ENCODE measurements at places on chromosomes 16 and 17.

GRCh38 chr16:8355675-8356074 is 234.6 kb downstream of the TMEM114 start:
- DNase-seq = no peak
- peaks cover 12% of the 10 kb centered on the region for H3K27me3 ChIP-seq
- H3K27ac ChIP-seq = no peak overlapping the region

GRCh38 chr17:73132085-73132492 is 32.7 kb upstream of the SSTR2 start:
- no peaks in the 10 kb centered on the region for H3K36me3 ChIP-seq
- peaks cover 33% of the 10 kb centered on the region for H3K4me1 ChIP-seq
- H3K27me3 ChIP-seq = no peaks in the 10 kb centered on the region
- H3K4me3 ChIP-seq = no peak overlapping the region

GRCh38 chr16:68378436-68379415 is 67.9 kb downstream of the PRMT7 start:
- DNase-seq = no peak
- no peaks in the 10 kb centered on the region for H3K27me3 ChIP-seq
- H3K4me3 ChIP-seq = no peak overlapping the region
- H3K4me1 ChIP-seq = peaks cover 8% of the 10 kb centered on the region
- H3K27ac ChIP-seq = no peak overlapping the region
- H3K36me3 ChIP-seq = no peaks in the 10 kb centered on the region

GRCh38 chr17:8776248-8776647 is 17.9 kb upstream of the SPDYE4 start:
- H3K4me1 ChIP-seq = peaks cover 5% of the 10 kb centered on the region
- H3K27me3 ChIP-seq = no peaks in the 10 kb centered on the region
- H3K36me3 ChIP-seq = no peaks in the 10 kb centered on the region
- no peak for DNase-seq
- H3K4me3 ChIP-seq = no peak overlapping the region

DNA sequence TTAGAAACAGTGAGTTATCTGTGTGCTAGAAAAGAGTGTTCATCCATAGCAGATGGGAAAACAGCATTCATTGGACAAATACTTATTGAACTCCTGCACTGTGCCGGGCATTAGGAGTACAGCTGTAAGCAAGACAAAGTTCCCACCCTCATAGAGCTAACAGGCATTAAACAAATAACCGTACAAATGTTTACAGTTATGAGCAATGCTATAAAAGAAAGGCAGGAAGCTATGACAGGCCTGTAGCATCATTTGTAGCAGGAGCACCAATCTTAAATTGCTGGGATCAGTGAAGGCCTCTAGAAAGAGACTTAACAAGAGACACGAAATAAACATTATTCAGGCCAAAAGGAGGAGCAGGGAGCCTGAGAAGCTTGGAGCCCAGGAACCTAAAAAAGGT is 15.6 kb downstream of the SDR42E1 start:
- H3K4me3 ChIP-seq = no peak overlapping the region
- H3K27me3 ChIP-seq = no peaks in the 10 kb centered on the region
- H3K36me3 ChIP-seq = no peaks in the 10 kb centered on the region
- no peak overlapping the region for H3K27ac ChIP-seq
- DNase-seq = no peak
- H3K4me1 ChIP-seq = peaks cover 29% of the 10 kb centered on the region

DNA sequence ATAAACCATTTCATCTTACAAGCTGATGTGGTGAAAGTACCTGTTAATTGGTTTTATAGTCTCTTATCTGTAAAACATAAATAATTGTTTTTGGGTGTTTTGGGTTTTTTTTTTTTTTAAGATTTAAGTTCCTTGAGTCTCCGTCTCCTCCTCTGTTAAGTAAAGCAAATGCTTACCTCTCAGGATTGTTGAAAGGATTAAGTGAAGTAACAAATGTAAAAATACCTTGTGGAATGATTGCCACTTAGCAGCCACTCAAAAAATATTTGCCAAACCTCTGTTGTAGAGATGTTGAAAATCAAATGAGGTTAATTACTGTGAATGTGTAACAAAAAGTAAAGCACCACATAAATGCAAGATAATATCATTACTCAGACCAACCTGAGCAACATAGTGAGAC is 19.2 kb downstream of the LIMD2 start:
- H3K27ac ChIP-seq = no peak overlapping the region
- no peaks in the 10 kb centered on the region for H3K27me3 ChIP-seq
- H3K4me3 ChIP-seq = no peak overlapping the region
- H3K36me3 ChIP-seq = peaks cover 11% of the 10 kb centered on the region
- no peak for DNase-seq
- H3K4me1 ChIP-seq = peaks cover 19% of the 10 kb centered on the region

- DNase-seq = no peak
- H3K4me1 ChIP-seq = peaks cover 46% of the 10 kb centered on the region
These were observed 2.6 kb upstream of the HOXB5 start for GRCh38 chr17:48596000-48596734.

GRCh38 chr16:89458967-89459366 is 31.4 kb downstream of the ANKRD11 start:
- H3K36me3 ChIP-seq = peaks cover 25% of the 10 kb centered on the region
- H3K27me3 ChIP-seq = no peaks in the 10 kb centered on the region
- peaks cover 15% of the 10 kb centered on the region for H3K4me1 ChIP-seq
- peak overlapping the region; percentile 89 for H3K27ac ChIP-seq
- DNase-seq = no peak

GRCh38 chr17:27493088-27493487 is 36.8 kb downstream of the KSR1 start:
- no peak for DNase-seq
- no peak overlapping the region for H3K4me3 ChIP-seq
- no peaks in the 10 kb centered on the region for H3K27me3 ChIP-seq
- peak overlapping the region; percentile 93 for H3K27ac ChIP-seq
- peaks cover 85% of the 10 kb centered on the region for H3K4me1 ChIP-seq
- peaks cover 4% of the 10 kb centered on the region for H3K36me3 ChIP-seq

- DNase-seq = no peak
- no peaks in the 10 kb centered on the region for H3K36me3 ChIP-seq
- no peak overlapping the region for H3K4me3 ChIP-seq
- H3K27ac ChIP-seq = no peak overlapping the region
- H3K4me1 ChIP-seq = 0 out of 2 replicates have a peak, but pooled peaks cover under 1% of the 10 kb centered on the region
- H3K27me3 ChIP-seq = no peaks in the 10 kb centered on the region
These were observed 19.9 kb downstream of the MYH13 start for GRCh38 chr17:10352893-10353292.

DNA sequence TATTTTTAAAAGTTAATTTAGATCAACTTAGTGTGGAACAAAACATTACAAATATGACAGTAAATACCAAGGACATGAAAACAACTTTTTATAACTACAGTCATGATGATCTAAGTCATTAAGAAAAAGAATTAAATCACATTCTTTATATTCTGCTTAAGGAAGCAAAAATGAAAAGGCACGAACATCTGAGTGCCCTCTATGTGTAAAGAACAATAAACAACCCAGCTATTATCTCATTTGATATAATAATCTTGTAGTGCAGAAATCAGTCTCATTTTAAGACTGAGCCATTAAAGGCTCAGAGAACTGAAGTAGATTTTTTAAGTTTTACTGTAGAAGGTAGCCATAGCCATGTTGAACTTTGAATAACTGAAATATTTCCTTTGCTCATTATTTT is 13.4 kb downstream of the MYO1D start:
- DNase-seq = no peak
- no peak overlapping the region for H3K4me3 ChIP-seq
- H3K27me3 ChIP-seq = no peaks in the 10 kb centered on the region
- no peaks in the 10 kb centered on the region for H3K36me3 ChIP-seq
- peaks cover 13% of the 10 kb centered on the region for H3K4me1 ChIP-seq

- H3K27ac ChIP-seq = no peak overlapping the region
- no peaks in the 10 kb centered on the region for H3K36me3 ChIP-seq
- H3K4me3 ChIP-seq = no peak overlapping the region
- H3K27me3 ChIP-seq = no peaks in the 10 kb centered on the region
These were observed 6.2 kb downstream of the ACSM5 start for GRCh38 chr16:20415541-20415940.

DNA sequence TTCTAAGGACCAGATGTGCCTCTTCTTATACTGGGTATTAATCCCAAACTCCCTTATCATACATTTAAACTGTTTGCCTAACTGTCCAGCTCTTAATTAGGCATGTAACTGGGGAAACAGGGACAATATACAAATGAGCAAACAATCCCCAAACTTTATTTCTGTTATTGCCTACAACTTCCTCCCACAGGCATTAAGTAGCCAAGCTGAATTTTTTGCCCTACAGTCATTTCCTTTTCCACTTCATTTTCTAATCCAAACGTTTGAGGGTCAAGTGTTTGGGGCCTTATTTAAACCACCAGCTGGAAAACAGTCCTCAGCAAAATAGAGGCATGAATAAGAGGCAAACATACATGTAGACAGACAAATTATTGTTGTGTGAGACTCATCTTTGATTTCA is 77.4 kb upstream of the CCL2 start:
- peak overlapping the region; percentile 35 for H3K27ac ChIP-seq
- H3K4me3 ChIP-seq = no peak overlapping the region
- H3K4me1 ChIP-seq = peaks cover 48% of the 10 kb centered on the region
- no peaks in the 10 kb centered on the region for H3K27me3 ChIP-seq

- no peaks in the 10 kb centered on the region for H3K4me1 ChIP-seq
- peaks cover 60% of the 10 kb centered on the region for H3K36me3 ChIP-seq
- H3K27ac ChIP-seq = no peak overlapping the region
- DNase-seq = no peak
These were observed 2051.3 kb downstream of the TP53TG3F start for GRCh38 chr16:35510701-35511100.

DNA sequence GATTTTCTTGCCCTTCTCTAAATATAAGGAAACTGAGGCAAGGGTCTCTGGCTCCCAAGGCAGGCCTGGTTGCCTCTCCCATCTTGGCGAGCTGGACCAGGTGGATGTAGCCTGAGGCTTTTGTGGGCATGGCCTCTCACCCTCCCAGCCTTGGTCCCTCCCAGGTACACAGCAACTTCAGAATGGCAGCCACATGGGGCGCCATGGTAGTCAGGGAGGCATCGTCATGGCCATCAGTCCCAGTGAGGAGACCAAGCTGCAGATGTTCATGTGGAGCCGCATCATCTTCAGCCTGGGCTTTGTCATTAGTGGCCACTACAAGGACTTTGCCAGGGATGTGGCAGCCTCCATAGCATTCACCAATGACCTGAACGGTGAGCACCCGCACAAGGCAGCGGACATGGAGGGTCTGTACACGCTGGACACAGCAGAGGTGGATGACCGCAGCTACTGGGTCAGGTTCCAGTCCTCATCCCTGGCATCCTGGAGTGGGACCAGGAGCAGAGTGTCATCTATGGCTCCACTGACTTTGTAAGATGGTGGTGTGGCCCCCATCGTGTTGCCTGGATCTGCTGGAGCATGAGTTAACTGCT is 165.8 kb upstream of the ZNF267 start:
- no peak for DNase-seq
- peaks cover 44% of the 10 kb centered on the region for H3K36me3 ChIP-seq

DNA sequence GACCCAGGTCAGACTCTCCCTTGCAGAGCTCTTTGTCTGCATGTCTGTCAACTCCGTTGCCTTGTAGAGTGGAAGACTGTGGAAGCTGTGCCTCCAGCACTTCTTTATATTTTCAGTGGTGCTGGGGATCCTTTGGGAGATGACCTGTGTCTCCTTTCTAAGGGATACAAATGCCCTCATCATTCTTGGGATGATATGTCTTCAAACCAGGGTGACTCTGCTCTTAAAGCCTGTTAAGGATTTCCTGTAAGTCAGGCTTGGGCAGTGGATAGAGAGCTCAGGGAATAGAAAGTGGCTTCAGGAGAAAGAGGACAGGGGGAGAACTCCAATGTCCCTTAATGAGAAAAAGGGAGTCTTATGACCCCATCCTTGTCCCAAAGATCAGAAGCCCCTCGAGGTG is 1.5 kb downstream of the HOXB3 start:
- H3K27me3 ChIP-seq = peaks cover 100% of the 10 kb centered on the region
- DNase-seq = no peak
- no peaks in the 10 kb centered on the region for H3K36me3 ChIP-seq
- no peak overlapping the region for H3K4me3 ChIP-seq
- peaks cover 45% of the 10 kb centered on the region for H3K4me1 ChIP-seq

DNA sequence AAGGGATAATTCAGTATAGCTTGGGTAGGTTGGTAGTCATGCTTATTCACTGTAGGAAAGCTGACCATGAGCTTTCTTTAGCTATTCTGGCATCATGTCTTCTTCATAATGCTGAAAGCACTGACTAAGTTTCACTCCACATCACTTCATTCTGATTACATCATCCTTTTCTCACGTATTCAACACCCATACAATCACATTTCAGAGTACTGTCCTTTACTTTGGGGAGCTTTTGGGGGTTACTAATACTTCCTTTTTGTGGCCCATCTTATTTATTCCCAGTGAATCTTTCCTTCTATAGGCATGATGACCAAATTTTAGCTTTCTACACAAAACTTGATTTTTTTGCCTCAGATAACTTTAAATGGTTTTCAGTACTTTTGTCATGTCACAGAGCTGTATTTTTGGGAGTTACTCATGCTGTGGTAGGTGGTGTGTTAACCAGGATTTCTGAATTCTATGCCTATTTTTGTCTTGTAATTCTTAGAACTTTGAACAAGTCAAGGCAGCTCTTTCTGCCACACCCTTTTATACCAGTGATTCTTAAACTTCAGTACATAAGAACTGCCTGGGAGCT is 23.5 kb downstream of the TADA2A start:
- peak overlapping the region; percentile 10 for H3K27ac ChIP-seq
- H3K36me3 ChIP-seq = peaks cover 29% of the 10 kb centered on the region
- no peaks in the 10 kb centered on the region for H3K27me3 ChIP-seq

DNA sequence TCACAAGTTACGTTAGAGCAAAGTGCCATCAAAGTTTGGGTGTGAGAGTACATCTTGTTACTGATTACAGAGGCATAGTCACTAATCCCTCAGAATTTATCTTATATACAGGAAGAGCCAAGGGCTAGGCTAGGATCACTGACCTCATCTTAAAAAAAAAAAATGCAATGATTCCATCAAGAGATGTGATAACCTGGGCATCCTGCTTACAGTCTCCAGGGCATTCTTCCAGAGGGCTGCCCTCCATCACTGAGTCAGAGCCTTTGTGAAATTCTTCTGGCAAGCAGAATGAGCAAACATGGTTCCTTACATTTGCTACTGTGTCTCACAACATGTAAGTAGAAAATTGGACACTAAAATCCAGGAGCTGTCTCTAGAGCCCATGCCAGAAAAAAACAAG is 410.6 kb downstream of the ZFHX3 start:
- peaks cover 13% of the 10 kb centered on the region for H3K36me3 ChIP-seq
- no peak overlapping the region for H3K4me3 ChIP-seq
- H3K4me1 ChIP-seq = 0 out of 2 replicates have a peak, but pooled peaks cover 3% of the 10 kb centered on the region
- no peaks in the 10 kb centered on the region for H3K27me3 ChIP-seq

GRCh38 chr17:59607817-59608403 is 11.8 kb upstream of the CLTC start:
- no peak overlapping the region for H3K4me3 ChIP-seq
- no peaks in the 10 kb centered on the region for H3K4me1 ChIP-seq
- H3K36me3 ChIP-seq = peaks cover 24% of the 10 kb centered on the region

GRCh38 chr17:7878234-7878633 is 10.4 kb upstream of the CHD3 start:
- H3K36me3 ChIP-seq = no peaks in the 10 kb centered on the region
- no peak overlapping the region for H3K4me3 ChIP-seq
- DNase-seq = no peak
- no peak overlapping the region for H3K27ac ChIP-seq

- no peak overlapping the region for H3K27ac ChIP-seq
- no peak for DNase-seq
- H3K27me3 ChIP-seq = no peaks in the 10 kb centered on the region
- H3K4me1 ChIP-seq = peaks cover 11% of the 10 kb centered on the region
- no peaks in the 10 kb centered on the region for H3K36me3 ChIP-seq
- no peak overlapping the region for H3K4me3 ChIP-seq
These were observed 688.8 kb upstream of the SALL1 start for GRCh38 chr16:51839727-51840462.

- no peak overlapping the region for H3K27ac ChIP-seq
- no peak overlapping the region for H3K4me3 ChIP-seq
- no peak for DNase-seq
- no peaks in the 10 kb centered on the region for H3K36me3 ChIP-seq
- no peaks in the 10 kb centered on the region for H3K27me3 ChIP-seq
- H3K4me1 ChIP-seq = no peaks in the 10 kb centered on the region
These were observed 19.8 kb downstream of the TAF1C start for GRCh38 chr16:84166796-84167695.

All from WTC11 (cell line).